GM03348 (cell line): ENCODE measurements at places on chromosomes 1 and 21.

DNA sequence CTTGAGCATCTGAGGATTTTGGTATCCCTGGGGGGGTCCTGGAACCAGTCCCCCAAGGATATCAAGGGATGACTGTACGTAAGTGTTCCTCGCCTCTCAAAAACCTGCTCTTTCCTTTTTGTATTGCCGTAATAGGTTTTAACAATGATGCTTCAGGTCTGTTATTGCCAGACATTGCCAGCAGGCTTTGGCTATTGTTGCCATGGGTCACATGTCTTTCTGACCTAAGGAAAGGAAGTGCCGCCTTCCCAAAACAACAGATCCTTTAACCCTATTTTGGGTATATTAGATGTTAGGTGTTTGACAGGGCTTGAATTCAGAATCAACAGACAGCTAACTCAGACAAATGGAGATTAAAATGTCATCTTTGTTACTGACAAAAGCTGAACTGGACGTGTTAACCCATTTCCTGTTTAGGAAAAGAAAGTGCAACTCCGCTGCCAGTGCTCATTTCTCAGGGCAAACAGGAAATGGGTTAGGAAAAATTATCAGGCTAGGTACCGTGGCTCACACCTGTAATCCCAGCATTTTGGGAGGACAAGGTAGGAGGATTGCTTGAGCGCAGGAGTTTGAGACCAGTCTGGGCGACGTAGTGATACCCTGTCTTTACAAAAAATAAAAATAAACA lies 12.4 kb upstream of the PRPF38B start:
- DNase-seq = no peak

GRCh38 chr1:73100216-73100615 lies 817.9 kb upstream of the NEGR1 start:
- peak; percentile 2 for DNase-seq

GRCh38 chr1:156856282-156856785 lies 2.6 kb downstream of the INSRR start:
- DNase-seq = no peak

DNA sequence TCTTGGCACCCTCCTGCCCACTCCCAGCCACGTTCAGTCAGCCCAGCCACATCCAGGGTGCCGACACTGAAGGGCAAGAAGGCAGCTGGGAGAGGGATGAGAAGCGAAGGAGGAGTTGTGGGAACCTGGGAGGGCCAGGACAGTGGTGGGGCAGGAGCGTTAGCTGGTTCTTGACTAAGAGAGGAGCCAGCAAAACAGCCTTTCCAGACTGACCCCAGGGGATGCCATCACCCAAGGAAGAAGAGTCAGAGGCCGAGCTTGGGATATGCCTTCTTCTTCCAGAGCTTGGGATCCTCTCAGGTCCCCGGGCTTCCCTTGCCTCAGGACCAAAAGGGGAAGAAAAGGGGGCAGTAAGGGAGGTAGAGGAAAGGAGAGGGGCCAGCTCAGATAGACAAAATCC lies 7.2 kb downstream of the INKA2 start:
- no peak for DNase-seq

- DNase-seq = no peak
Measured at GRCh38 chr1:156504438-156504813, 3.9 kb upstream of the MEF2D start.

GRCh38 chr1:112744009-112744578 lies 29.0 kb upstream of the PPM1J start:
- peak; percentile 86 for DNase-seq

DNA sequence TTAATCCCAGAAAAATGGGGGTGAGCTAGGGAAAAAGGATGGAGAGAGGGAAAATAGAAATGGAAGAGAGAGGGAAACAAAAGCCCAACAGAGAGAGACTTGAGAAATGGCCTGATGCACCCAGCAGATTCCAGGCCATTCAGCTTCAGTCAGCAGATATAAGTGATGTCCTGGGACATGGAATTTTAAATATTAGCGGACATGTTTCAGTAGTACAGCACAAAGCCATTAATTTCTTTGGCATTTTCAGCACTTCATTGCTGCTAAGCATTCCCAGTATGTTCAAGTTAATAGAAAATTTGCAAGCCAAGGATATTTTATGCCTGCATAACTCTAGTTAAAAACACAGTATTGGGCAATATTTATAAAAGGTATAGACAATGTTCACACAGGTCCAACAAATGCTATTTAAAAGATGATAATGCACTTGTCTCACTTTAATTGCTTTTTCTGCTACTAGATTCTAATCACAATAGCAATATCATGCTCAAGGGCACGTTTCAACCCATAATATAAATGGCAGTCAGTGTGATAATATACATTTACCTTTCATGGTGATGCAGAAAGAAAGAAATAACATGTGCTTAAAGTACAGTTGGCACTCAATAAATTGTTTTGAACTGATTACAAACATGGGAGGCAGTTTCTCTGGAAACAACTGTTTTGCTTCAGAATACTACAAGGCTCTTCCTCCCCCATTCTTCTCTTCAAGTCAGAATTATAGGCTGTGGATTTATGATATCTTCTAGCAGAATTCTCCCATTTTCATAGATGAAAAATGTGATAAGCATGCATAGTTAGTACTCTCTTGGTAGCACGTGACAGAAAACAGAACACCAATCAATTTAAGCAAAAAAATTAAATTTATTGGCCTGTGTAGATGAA lies 108.1 kb upstream of the MAGI3 start:
- DNase-seq = no peak
